ENCODE measurements at places on chromosomes 3 and 15. TPM values are rescaled to one million over a fixed set of nuclear protein-coding genes. Genes with fewer than 3 reads are reported as not detected.
A peak's percentile ranks its signal among the peaks of the same experiment; 100 is the strongest.

DNA sequence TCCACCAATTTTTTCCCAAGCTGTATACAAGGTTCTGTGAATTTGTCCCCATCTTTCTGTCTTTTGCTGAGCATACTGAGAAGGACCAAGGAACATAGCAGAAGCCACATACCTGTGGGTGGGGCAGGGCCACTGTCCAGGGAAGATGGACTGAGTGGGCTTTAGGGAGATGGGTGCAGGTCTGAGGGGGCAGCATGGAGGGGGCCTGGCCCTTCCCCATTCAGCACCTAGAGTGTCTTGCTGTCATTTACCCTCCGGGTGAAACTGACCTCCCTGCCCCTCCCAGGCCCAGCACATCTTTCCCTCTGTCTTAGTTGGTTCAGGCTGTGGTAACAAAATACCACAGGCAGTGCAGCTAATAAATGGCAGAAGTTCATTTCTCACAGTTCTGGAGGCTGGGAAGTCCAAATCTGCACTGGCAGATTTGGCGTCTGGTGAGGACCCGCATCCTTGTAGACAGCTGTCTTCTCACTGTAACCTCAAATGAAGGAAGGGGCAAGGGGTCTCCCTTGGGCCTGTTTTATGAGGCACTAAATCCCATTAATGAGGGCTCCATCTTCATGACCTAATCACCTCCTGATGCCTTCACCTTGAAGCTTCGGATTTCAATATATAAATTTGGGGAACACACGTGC is 180.0 kb upstream of the SMAD3 start:
- H3K4me1 ChIP-seq: peaks cover 8% of the 10 kb centered on the region
- no peak overlapping the region for H3K4me3 ChIP-seq
- no peaks in the 10 kb centered on the region for H3K36me3 ChIP-seq
- no peak overlapping the region for H3K27ac ChIP-seq
- H3K27me3 ChIP-seq: no peaks in the 10 kb centered on the region

DNA sequence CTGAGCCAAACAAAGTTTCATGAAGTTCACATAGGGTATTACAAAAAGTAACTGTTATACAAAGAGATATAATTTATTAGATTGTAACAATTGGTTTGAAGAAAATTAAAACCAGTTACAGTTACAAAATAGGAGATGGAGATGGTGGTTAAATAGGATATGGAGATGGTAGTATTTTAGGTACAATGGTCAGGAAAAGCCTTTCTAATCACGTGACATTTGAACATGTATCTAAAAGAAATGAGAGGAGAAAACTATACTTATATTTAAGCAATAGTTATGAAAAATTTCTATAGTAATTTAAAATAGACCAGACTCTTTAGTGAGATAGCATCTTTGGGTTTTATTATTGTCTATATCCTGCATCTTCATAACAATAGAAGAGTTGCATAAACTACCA is 312.9 kb downstream of the RBMS3 start:
- H3K27ac ChIP-seq: no peak overlapping the region
- no peak overlapping the region for H3K4me3 ChIP-seq
- H3K36me3 ChIP-seq: no peaks in the 10 kb centered on the region
- no peak for DNase-seq

- no peak overlapping the region for H3K4me3 ChIP-seq
- no peaks in the 10 kb centered on the region for H3K4me1 ChIP-seq
- H3K36me3 ChIP-seq: no peaks in the 10 kb centered on the region
- H3K27me3 ChIP-seq: no peaks in the 10 kb centered on the region
- DNase-seq: no peak
- H3K27ac ChIP-seq: no peak overlapping the region
Observed at GRCh38 chr3:112908252-112908651, 61.6 kb upstream of the CD200R1L start.

- H3K27me3 ChIP-seq: no peaks in the 10 kb centered on the region
- no peak for DNase-seq
- H3K4me1 ChIP-seq: no peaks in the 10 kb centered on the region
Observed at GRCh38 chr3:17050071-17050470, 165.3 kb downstream of the PLCL2 start.

- no peaks in the 10 kb centered on the region for H3K36me3 ChIP-seq
- no peak overlapping the region for H3K27ac ChIP-seq
- H3K4me3 ChIP-seq: no peak overlapping the region
- H3K27me3 ChIP-seq: no peaks in the 10 kb centered on the region
- DNase-seq: no peak
Observed at GRCh38 chr3:35871009-35871408, 231.7 kb downstream of the ARPP21 start.

- DNase-seq: no peak
- no peak overlapping the region for H3K4me3 ChIP-seq
- H3K27ac ChIP-seq: no peak overlapping the region
- no peaks in the 10 kb centered on the region for H3K36me3 ChIP-seq
Observed at GRCh38 chr3:25044762-25045710, 383.0 kb upstream of the RARB start.

GRCh38 chr15:77688266-77688665 is 55.6 kb upstream of the LINGO1 start:
- H3K27ac ChIP-seq: no peak overlapping the region
- H3K4me1 ChIP-seq: no peaks in the 10 kb centered on the region
- H3K36me3 ChIP-seq: no peaks in the 10 kb centered on the region
- H3K4me3 ChIP-seq: no peak overlapping the region
- H3K27me3 ChIP-seq: no peaks in the 10 kb centered on the region
- DNase-seq: no peak

DNA sequence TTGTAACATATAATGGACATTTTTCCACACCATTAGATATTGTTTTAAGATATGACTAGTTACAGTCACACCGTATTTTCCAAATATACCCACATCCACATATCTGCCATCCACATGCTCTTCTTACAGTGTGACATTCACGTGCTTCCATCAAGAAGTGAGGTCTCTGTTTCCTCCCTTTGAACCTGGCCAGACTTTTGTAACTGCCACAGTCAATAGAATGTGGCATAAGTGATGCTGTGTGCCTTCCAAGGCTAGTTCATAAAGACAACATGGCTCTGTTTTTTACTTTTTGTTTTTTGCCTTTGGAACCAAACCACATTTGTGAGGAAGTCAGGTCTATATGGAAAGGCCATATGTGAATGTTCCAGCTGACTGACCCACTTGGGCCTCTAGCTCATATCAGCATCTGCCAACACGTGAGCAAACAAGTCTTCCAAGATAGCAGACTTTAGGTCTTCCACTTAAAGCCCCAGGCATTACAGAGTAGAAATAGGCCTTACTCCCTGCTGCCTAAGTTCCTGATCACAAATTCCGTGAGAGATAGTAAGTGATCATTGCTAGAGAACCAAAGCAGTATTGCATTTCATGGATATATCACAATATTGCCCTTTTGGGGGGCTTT is 27.1 kb downstream of the EIF1B start:
- H3K4me1 ChIP-seq: no peaks in the 10 kb centered on the region
- H3K27me3 ChIP-seq: no peaks in the 10 kb centered on the region
- no peak overlapping the region for H3K4me3 ChIP-seq
- H3K36me3 ChIP-seq: no peaks in the 10 kb centered on the region
- H3K27ac ChIP-seq: no peak overlapping the region
- no peak for DNase-seq

- H3K27me3 ChIP-seq: no peaks in the 10 kb centered on the region
- H3K4me1 ChIP-seq: no peaks in the 10 kb centered on the region
- no peak overlapping the region for H3K4me3 ChIP-seq
- no peak for DNase-seq
- no peak overlapping the region for H3K27ac ChIP-seq
Observed at GRCh38 chr3:17278006-17278405, 393.3 kb downstream of the PLCL2 start.

DNA sequence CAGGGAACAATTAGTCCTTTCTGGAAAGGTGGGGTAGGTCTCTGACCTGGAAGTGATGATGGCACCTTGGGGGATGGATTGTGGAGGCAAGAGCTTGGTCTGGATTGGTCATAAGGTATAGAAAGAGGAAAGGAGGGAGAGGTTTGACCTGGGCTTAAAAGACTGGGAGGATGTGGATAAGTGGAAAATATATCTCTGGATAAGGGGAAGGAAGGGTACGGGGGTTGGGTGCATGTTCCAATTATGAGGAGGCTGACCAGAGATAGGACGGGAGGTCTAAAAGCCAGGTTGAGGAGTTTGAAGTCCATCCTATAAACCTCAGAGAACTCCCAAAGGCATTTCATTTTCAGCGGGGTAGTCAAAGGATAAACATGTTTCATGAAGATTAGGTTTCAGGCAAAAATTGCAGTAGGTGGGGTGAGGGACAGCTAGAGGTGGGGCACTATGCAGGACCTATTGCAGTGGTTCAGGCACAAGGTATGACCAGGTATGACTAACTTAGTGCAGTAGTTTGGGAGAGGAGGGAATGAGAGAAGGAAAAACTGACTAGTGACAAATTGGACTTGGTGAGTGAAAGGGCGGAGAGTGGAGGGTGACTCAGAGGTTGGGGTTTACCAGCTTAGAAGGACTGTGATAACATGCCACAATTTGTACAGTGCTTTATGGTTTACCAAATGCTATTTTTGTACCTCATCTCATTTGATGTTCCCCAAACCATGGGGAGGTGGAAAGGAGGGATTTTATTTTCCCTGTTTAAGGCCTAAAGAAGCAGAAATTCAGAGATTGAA is 10.7 kb downstream of the PDE8A start:
- no peaks in the 10 kb centered on the region for H3K36me3 ChIP-seq
- H3K27ac ChIP-seq: no peak overlapping the region
- H3K4me3 ChIP-seq: no peak overlapping the region
- no peaks in the 10 kb centered on the region for H3K27me3 ChIP-seq
- H3K4me1 ChIP-seq: peaks cover 9% of the 10 kb centered on the region
- DNase-seq: no peak

GRCh38 chr3:36615861-36616260 is 148.5 kb downstream of the DCLK3 start:
- no peak overlapping the region for H3K4me3 ChIP-seq
- H3K4me1 ChIP-seq: no peaks in the 10 kb centered on the region

GRCh38 chr3:129014148-129014547 is 13.0 kb downstream of the EFCC1 start:
- no peaks in the 10 kb centered on the region for H3K27me3 ChIP-seq
- H3K27ac ChIP-seq: no peak overlapping the region
- no peaks in the 10 kb centered on the region for H3K4me1 ChIP-seq
- no peak for DNase-seq

GRCh38 chr15:69415381-69415780 is 1.2 kb downstream of the KIF23 start:
- H3K4me3 ChIP-seq: no peak overlapping the region
- no peaks in the 10 kb centered on the region for H3K36me3 ChIP-seq
- DNase-seq: no peak
- peaks cover 7% of the 10 kb centered on the region for H3K27me3 ChIP-seq
- no peak overlapping the region for H3K27ac ChIP-seq
- H3K4me1 ChIP-seq: peaks cover 3% of the 10 kb centered on the region

DNA sequence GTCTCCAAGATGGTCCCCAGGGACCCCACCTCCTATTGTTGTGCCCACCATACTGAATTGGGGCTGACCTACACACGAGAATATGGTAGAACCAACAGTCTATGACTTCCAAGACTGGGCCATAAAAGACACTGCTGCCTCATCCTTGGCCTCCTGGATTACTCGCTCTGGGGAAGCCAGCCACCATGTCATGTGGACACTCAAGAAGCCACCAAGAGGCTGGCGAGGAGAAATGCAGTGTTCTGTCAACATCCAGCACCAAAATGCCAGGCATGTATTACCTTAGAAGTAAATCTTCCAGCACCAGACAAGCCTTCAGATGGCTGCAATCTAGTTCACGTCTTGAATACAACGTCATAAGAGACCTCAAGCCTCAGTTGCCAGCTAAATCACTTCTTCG is 17.1 kb upstream of the TPM1 start:
- H3K36me3 ChIP-seq: no peaks in the 10 kb centered on the region
- DNase-seq: no peak
- no peaks in the 10 kb centered on the region for H3K4me1 ChIP-seq

- no peaks in the 10 kb centered on the region for H3K27me3 ChIP-seq
- H3K36me3 ChIP-seq: no peaks in the 10 kb centered on the region
- DNase-seq: no peak
- H3K27ac ChIP-seq: no peak overlapping the region
Observed at GRCh38 chr15:39246523-39246922, 334.4 kb upstream of the THBS1 start.

DNA sequence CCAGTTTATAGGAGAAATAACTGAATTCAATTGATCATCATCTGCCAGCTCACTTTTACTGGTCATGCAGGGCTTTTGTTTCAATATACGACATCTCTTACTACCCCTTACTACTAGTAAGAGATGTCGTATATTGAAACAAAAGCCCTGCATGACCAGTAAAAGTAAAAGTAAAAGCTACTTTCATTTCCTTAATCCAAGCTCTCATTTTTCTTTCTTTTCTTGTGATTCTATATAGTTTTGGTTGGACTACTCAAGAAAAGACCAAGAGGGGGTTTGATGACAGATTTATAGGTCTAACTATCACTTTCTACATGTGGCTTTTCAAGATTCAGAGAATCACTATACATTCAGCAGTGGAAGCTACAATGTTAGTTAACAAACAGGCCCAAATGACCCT is 1237.3 kb downstream of the ROBO2 start:
- no peaks in the 10 kb centered on the region for H3K36me3 ChIP-seq
- no peaks in the 10 kb centered on the region for H3K27me3 ChIP-seq
- no peak overlapping the region for H3K4me3 ChIP-seq

- peak within 1 kb of the TSS; percentile 98 for H3K27ac ChIP-seq
- H3K4me1 ChIP-seq: peaks cover 16% of the 10 kb centered on the region
- no peaks in the 10 kb centered on the region for H3K36me3 ChIP-seq
- H3K4me3 ChIP-seq: peak within 1 kb of the TSS; percentile 72
- H3K27me3 ChIP-seq: no peaks in the 10 kb centered on the region
Observed at GRCh38 chr3:183099026-183099837, at the start of gene MCCC1. Gene MCCC1, minus strand, starts transcription at chr3:183099496. Its CDS starts 56 bp downstream, at chr3:183099440.

GRCh38 chr15:57060799-57061198 is 142.4 kb downstream of the TCF12 start:
- H3K27me3 ChIP-seq: no peaks in the 10 kb centered on the region
- H3K4me3 ChIP-seq: no peak overlapping the region

- peaks cover 17% of the 10 kb centered on the region for H3K4me1 ChIP-seq
- no peak for DNase-seq
Observed at GRCh38 chr3:72436863-72437592, 411.2 kb downstream of the SHQ1 start.

- H3K4me3 ChIP-seq: no peak overlapping the region
- H3K27me3 ChIP-seq: no peaks in the 10 kb centered on the region
- H3K36me3 ChIP-seq: no peaks in the 10 kb centered on the region
- H3K4me1 ChIP-seq: no peaks in the 10 kb centered on the region
- DNase-seq: no peak
Observed at GRCh38 chr3:171711461-171712170, 98.7 kb downstream of the PLD1 start.

DNA sequence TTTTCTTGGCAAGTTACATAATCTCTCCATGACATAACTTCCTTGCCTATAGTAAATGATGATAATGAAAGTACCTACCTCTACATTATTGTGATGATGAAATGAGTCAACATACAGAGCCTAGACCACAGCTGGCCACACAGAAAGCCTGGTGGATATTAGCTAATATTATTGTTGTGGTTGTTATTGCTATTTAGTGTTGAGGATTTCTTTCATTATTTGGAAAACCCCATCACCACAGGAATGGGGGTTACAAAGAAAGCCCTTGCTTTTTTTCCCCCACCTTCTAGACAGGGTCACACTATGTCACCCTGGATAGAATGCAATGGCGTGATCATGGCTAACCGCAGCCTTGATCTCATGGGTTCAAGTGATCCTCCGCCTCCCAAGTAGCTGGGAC is 125.0 kb downstream of the PDZRN3 start:
- peaks cover 11% of the 10 kb centered on the region for H3K4me1 ChIP-seq
- no peaks in the 10 kb centered on the region for H3K27me3 ChIP-seq
- no peak for DNase-seq
- no peak overlapping the region for H3K4me3 ChIP-seq

The ALDH1L1 gene
- total RNA-seq: 35.2 TPM

The SLC22A13 gene
- total RNA-seq: 0.18 TPM

The CELSR3 gene
- total RNA-seq: 0.63 TPM

The LRTM1 gene
- not detected for total RNA-seq

The OR5K2 gene
- not detected for total RNA-seq

The GJD2 gene
- total RNA-seq: 4.3 TPM

The RPL35A gene
- total RNA-seq: 466 TPM

The ZNF148 gene
- total RNA-seq: 16.7 TPM

The FBXL2 gene
- total RNA-seq: 2.8 TPM
